LHCN-M2 (cell line): ENCODE measurements at places on chromosomes 11 and 22. TPM values are rescaled to one million over a fixed set of nuclear protein-coding genes. Genes with fewer than 3 reads are reported as not detected.

The KDM4E gene
- total RNA-seq: not detected in 2 replicates

The COA4 gene
- 119 and 131 TPM in 2 replicates for total RNA-seq

The TMPRSS13 gene
- total RNA-seq: not detected in 2 replicates

GRCh38 chr11:12108875-12109453 is 1.4 kb upstream of the MICAL2 start:
- DNase-seq: no peak

- no peak for DNase-seq
Measured at GRCh38 chr22:29073618-29074275, 912 bp downstream of the KREMEN1 start.

GRCh38 chr22:38435010-38435409 is 20.0 kb downstream of the KCNJ4 start:
- no peak for DNase-seq

GRCh38 chr11:134060316-134060715 is 8.6 kb upstream of the JAM3 start:
- no peak for DNase-seq

DNA sequence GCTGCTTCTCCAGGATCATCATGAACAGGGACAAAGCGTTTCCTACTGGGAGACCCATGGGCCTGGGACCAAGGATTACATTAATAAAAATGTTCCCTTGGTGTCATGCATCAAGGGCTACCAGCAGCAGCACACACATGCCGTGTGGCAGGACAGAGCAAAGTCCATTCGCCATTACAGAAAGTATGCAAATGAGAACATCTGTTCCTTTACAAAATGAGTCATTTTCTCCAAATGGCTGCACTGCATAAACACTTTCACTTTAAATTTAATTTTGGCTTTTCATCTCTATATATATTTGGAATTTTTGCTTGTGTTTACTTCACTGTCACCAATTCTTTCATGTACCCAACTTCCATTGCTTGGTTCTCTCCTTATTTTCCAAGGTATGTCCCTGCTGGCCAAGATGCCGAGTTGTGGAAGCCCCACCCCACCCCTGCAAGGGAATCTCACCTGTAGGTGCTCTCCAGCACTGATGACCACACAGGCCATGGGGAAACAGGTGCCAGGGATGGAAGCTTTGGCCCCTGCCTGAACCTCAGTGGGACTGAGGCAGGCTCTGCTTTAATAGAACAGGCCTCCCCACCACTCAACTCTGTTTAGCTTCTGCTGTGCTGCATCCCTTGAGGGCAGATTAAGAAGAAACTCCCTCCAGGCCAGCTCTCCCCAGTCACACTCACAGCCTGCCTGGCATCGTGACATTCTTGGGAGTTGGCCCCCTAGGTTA is 15.6 kb upstream of the GNAZ start:
- DNase-seq: no peak

DNA sequence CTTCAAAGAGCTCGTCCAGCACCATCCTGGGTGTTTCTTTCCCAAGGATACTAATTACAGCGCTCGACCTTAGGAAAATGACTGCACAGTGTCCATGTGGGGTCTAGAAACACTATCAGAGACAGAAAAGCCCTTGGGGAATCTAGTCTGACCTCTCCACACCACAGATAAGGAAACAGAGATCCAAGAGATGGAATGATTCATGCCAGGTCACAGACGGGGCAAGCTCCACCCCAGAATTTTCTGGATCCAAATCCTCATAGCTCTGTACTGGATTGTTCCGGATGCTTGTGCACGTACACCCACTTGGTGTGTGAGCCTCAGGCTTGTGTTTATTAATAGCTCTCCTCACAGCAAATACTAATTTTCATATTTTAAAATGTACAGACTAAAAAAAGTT is 11.3 kb downstream of the ABTB2 start:
- peak; percentile 81 for DNase-seq

DNA sequence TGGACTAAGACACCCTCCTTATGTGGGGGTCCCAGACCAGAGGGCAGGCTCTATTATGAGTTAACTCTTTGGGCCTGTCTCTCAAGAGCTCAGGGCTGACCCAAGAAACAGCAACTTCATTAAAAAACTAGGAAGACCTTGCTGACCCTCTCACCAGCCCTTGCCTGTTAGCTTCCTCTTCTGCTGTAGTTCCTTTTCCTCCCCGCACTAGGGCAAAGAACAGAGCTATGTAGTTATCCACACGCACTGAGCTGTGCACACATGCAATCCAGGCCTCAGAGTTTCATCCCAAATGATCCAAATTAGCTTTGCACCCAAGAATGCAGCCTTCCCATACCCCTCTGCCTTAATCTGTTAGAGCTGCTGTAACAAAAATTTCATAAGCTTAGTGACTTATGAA is 539.6 kb upstream of the CADM1 start:
- DNase-seq: no peak

- no peak for DNase-seq
Measured at GRCh38 chr11:132205496-132205895, 835.1 kb downstream of the NTM start.
